ENCODE measurements at places on chromosomes 3 and 15. TPM values are rescaled to one million over a fixed set of nuclear protein-coding genes. Genes with fewer than 3 reads are reported as not detected.

GRCh38 chr3:109596991-109597390 lies 259.6 kb upstream of the DPPA4 start:
- H3K4me1 ChIP-seq = no peaks in the 10 kb centered on the region
- H3K36me3 ChIP-seq = no peaks in the 10 kb centered on the region
- no peaks in the 10 kb centered on the region for H3K27me3 ChIP-seq
- H3K27ac ChIP-seq = no peak overlapping the region
- H3K4me3 ChIP-seq = no peak overlapping the region
- DNase-seq = no peak

LRRC3B gene
- total RNA-seq = not detected

- no peak overlapping the region for H3K4me3 ChIP-seq
- H3K27me3 ChIP-seq = peaks cover 4% of the 10 kb centered on the region
- no peak for DNase-seq
- H3K27ac ChIP-seq = no peak overlapping the region
- no peaks in the 10 kb centered on the region for H3K4me1 ChIP-seq
Measured at GRCh38 chr3:72331076-72331475, 517.2 kb downstream of the SHQ1 start.

- no peak overlapping the region for H3K27ac ChIP-seq
- no peaks in the 10 kb centered on the region for H3K4me1 ChIP-seq
- H3K27me3 ChIP-seq = peaks cover 9% of the 10 kb centered on the region
- no peak for DNase-seq
- no peaks in the 10 kb centered on the region for H3K36me3 ChIP-seq
- no peak overlapping the region for H3K4me3 ChIP-seq
Measured at GRCh38 chr3:25683882-25684281, 19.2 kb upstream of the TOP2B start.

DNA sequence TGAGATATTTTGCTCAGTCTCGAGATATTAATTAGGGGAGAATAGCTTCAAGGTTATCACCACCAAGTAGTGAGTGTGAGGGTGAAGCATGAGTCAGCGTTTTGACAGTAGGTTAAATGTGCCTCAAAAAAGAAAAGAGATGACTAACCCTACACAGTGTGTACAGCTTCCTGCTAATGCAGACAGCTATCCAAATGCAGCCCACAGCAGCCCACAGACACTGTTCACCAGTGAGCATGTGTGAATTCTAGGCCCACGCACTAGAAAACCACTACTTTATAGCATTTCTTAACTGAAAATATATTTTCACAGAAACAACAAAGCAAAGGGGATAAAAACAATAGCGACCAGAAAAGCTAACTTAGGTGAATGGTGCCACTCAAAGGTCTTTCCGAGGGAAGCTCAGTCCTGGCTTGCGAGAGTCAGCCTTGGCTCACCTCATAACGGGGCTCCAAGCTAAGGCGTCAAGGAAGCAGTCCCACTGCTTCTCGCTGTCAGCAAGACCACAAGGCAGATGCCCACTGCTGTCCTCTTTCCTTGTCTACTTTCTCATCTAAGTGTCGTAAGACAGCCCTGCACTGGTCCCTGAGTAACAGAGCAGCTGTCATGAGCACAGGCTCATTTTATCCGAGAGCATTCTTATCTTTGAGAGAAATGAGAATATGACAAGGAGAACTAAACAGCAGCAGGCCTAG lies 47.6 kb downstream of the TXNRD3 start:
- H3K4me1 ChIP-seq = peaks cover 11% of the 10 kb centered on the region
- peak; percentile 32 for DNase-seq

All from activated CD4-positive, alpha-beta memory T cell treated with anti-CD3 and anti-CD28 coated beads, Interleukin-2, amount 10 ng/mL, durations not matched to agents 7 days and 5 days (primary cell).